ENCODE measurements at places on chromosomes 6 and 20. TPM values are rescaled to one million over a fixed set of nuclear protein-coding genes. Genes with fewer than 3 reads are reported as not detected.

Gene TDRD6
- not detected for total RNA-seq

Gene PFDN4
- 75.8 TPM for total RNA-seq

Gene MOG
- total RNA-seq = not detected

Gene ADAM33
- total RNA-seq = not detected

Gene PTPN1
- 60.5 TPM for total RNA-seq

Gene CST5
- not detected for total RNA-seq

Gene LZTS3
- total RNA-seq = 0.54 TPM

Gene IL20RA
- not detected for total RNA-seq

Gene FLRT3
- total RNA-seq = not detected

Gene UBR2
- 26.8 TPM for total RNA-seq

Gene LHFPL5
- not detected for total RNA-seq

Gene FAM83D
- total RNA-seq = 11.0 TPM

- no peak for DNase-seq
These were observed 422.9 kb upstream of the CHD6 start for GRCh38 chr20:42041000-42041565.

DNA sequence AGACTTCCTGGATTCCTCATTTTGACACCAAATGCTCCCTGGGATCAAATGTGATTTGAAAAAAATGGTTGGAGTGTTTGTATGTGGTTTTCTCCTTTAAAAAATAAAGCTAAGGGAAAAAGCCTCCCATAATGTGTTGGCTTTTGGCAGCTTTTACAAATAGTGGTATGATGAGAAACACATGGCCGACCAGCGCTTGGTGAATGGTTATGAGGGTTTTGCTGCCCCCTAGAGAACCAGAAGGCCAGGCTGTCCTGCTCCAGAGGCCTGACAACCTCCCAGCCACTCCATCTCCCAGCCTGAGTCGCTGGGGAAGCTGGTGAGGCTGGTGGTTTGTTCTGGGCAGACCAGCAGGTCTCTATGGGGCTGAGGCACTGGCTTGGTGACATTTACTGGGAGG is 69.3 kb downstream of the CLIC5 start:
- no peak for DNase-seq

GRCh38 chr20:47007826-47008655 is 113.4 kb downstream of the EYA2 start:
- DNase-seq = no peak

DNA sequence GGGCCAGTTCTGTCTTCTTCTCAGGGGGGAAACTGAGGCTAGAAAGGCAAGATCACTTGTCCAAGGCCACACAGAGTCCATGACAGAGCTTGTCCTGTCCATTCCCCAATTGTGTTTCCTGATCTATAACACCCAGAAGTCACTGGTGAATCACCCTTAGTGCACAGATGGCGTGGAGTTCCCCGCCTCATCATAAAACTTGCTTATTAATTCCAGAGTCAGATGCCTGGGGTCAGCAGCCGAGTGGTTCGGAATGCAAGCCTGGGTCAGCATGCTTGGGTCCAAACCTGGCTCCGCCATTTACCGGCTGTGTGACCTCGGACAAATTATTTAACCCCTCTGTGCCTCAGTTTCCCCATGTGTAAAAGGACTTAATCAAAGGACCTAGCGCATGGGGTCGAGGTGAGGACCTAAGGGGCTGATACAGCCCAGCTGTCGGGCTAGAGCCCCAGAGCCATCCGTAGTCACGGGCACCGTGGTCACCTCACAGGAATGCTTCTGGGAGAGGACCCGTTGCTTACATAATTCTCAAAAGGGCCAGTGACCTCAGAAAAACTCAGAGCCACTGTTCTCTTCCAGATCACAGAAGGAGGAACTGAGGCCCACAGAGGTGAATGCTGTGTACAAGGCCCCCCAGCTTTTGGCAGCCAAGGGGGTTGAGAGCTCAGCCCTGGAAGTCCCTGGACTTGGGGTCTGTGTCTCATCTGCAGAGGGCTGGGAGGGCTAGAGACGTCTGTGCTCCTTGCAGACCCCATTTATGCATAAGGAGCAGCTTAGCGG is 1.4 kb upstream of the ZBP1 start:
- DNase-seq = no peak

DNA sequence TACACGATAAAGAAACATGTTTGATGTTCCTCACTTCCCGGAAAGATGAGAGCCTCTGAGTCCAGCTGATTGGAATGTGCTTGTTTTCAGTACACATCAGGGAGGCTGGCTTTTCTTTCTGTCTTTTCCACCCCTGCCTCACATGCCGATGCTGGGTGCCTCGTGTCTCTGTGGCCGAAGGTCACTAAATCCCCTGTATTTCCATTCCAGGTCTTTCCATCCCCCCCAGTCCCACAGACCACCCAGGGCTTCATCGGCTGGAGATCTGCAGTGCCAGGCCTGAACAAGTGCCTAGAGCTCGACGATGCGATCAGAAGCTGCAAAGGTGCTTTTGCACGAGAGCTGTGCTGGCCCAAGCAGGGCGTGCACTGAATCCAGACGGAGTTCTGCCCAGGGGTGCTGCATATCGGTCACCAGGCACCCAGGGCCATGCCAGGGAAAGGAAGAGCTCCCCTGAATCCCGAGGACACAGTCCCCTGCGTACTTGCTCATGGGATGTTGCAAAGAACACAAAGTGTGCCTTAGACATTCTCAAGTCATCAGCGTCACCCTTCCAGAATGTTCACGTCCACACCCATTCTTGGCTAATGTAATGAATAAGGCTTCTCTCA is 67.9 kb downstream of the ANKRD60 start:
- no peak for DNase-seq

GRCh38 chr6:121686611-121687023 is 251.2 kb downstream of the GJA1 start:
- DNase-seq = no peak

DNA sequence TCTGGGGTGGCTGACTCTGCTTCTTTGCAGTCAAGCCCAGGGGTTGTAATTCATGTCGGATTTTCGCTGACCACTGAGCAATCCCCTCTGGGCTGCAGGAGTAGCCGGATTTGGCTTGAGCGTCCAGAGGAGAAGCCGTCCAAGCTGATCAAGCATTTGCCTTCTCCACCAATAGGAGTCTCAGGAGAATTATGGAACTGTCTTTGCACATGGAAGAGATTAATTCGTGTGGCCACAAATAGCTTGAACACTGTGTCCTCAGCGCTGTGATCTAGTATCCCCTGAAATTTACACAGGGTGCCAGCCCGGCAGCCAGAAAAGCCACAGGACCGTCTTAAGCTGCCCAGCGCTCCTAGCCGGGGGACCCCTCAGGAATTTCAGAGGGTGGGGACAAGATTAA is 37.1 kb downstream of the EYA2 start:
- no peak for DNase-seq

DNA sequence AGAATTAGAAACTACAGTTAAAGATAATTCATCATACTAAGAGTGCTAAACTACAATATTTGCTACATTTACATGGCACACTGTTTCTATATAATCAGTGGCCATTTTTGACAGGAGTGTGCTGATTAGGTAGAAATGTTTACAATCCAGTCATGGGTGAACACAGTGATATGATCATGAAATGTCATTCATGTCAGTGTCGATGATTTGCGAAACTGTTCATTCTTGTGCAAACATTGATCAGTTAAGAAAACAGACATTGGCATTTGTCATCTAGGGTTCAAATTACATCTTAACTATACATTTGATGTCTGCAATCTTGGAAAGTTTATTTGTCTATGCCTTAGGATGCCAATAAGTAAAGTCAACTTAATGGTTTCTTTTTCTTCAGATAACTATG is 474.9 kb downstream of the DOK5 start:
- no peak for DNase-seq

GRCh38 chr20:52959125-52959524 is 13.0 kb upstream of the TSHZ2 start:
- DNase-seq = no peak

- no peak for DNase-seq
These were observed 30.9 kb upstream of the TUBB2A start for GRCh38 chr6:3188262-3188661.

DNA sequence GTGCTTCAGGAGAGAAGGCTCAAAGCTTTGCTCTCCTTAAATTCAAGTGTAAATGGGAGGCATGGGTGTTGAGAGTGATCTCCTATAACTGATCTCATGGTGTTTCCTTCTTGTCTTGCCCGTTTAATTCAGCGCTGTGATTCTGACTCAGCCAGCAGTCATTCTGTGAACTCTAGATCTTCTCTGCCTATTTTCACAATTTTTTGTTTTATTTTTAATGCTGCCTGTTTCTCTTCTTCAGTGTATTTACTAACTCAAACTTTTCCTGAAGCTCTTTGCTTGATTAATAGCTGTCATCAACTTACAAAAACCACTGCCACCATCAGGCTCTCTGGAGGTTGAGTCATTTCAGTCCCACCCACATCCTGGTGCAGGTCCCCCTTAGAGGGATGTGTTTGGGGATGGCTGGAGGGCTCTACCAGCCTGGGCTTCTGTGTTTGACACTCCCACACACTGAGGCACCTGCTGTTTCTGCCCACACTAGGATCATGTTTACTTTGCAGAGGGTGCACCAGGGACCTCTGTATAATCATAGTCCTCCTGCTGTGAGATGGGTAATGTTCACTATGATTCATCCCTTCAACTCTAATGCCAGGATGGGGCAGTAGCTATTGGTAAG is 94.0 kb downstream of the SHLD1 start:
- DNase-seq = peak; percentile 41

DNA sequence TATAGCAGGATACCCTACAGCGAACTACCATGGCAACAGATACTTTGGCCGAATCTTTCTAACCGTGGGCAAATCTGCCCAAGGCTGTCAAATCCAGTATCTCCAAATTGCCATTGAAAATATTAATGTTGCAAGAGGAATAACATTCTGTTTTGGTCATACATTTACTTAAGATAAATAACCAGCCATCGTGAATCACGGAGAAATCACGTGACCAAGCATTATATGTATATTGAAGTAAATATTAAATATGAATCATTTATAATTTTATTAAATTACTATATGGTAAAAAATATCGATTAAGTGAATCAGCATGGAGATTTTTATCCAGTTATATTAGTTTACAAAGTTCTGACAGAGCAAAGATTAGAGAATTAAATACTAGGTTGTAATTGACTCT is 714.6 kb upstream of the GJE1 start:
- no peak for DNase-seq

- no peak for DNase-seq
These were observed 99.1 kb upstream of the KCNQ5 start for GRCh38 chr6:72522735-72523141.

DNA sequence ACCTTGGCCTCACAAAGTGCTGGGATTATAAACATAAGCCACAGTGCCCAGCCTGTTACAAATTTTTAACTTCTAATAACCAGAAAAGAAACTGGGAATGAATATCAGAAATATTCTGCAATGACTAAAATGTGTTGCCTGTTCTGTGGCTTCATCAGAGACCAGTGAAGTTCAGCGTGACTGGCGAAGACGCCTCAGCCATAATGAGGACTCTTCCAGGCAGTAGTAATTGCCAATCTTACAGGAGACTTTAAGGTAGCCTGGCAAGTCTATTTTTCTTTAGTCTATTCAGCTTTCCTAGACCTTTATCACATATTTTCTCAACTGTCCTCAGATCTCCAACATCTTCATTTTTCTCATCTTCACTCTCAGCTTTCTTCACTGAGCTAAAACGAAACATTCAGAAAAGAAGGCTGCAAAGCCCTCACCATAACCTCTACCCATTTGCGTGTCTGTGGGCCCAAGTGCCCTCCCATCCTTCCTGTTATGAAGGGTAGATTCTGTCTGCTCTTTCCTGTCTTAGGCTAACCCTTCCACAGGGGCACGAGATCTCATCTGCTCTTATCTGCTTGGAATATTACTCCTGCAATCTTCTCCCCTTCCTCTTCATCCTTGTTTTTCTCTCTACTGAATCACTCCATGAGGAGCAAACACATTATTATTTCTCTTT is 42.0 kb upstream of the OLIG3 start:
- peak; percentile 9 for DNase-seq

DNA sequence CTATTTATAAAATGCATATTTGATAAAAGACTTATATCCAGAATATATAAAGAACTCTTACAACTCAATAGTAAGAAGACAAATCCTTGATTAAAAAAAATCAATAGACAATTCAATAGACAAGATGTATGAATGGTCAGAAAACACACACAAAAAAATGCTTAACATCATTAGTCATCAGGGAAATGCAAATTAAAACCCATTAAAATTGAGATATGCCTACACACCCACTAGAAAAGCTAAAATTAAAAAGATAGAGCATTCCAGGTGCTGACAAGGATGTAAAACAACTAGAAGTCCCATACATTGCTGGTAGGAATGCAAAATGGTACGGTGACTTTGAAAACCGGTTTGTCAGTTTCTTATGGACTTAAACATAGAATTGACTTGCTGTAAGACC is 127.1 kb downstream of the TFAP2B start:
- DNase-seq = no peak

DNA sequence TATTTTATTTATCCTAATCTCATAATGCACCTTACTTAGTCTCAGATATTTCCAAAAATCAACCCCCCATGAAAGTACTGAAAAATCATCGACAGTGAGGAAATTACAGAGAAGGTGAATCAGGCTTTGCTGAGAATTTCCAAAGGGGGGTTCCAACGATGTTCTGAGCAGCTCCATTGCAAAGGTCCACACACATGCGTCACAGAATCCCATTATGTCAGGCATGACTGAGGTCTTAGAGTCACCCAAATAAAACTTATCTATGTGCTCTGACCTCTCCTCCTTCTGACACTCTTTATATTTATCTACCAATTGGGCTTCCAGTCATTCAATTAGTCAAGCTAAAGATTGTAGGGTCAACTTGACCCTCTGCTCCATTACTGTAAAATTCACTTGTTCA is 12.7 kb upstream of the LRRN4 start:
- DNase-seq = no peak

GRCh38 chr20:14207591-14207990 is 129.8 kb downstream of the FLRT3 start:
- no peak for DNase-seq

DNA sequence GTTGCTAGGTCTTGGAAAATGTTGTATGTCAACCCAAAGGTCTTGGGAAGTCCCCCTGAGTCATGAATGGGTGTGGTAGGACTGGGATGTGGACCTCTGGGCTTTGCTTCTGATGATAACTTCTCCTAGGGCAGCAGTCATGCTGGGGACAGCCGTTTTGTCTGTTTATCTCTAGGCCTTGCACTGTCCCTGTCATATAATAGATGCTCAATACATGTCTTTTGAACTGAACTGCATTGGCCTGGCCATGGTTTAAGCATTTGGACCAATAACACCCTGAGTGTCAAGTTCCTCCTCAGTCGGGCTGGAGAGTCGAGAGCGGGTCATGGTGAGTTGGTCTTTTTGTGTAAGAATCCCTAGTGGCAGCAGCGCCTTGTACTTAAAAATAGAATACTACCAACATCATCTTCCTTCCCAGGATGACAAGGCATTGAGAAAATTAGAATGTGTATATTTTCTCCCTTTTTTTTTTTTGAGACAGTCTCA is 43.1 kb downstream of the E2F3 start:
- no peak for DNase-seq

- DNase-seq = no peak
These were observed 44.4 kb downstream of the RNGTT start for GRCh38 chr6:88919032-88919431.
